ENCODE measurements at places on chromosomes 16 and 17.

DNA sequence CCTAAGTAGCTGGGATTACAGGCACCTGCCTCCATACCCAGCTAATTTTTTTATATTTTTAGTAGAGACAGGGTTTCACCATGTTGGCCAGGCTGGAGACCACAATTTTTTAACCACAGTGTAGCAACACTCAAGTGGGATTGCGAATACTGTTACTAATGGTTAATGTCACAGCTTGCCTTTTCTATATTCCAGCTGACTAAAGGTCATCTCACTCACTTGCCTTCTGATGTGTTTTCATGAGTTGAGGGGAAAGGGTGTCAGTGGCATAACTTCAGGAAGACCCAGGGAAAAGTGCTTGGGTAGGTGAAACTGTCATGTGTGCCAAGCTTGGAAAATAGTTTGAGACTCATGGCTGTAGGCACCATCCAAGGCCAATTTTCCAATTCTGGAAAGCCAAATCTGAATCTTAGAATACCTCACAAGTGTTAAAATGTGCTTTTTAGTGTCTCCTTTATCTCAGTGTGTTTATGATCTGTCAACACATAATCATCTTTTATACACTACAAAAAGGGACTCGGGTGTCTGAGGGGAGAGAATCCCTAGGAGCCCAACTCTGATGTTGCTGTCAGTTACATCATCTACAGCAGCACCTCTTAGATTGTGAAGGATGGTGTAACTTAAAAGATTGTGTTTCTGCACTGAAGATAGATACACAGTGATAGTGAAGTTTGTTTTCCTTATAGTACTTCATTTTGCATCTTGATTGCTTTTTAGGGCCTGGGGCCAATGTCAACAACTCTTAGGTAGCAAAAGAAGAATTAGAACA is 27.1 kb downstream of the OGFOD1 start:
- DNase-seq = no peak

DNA sequence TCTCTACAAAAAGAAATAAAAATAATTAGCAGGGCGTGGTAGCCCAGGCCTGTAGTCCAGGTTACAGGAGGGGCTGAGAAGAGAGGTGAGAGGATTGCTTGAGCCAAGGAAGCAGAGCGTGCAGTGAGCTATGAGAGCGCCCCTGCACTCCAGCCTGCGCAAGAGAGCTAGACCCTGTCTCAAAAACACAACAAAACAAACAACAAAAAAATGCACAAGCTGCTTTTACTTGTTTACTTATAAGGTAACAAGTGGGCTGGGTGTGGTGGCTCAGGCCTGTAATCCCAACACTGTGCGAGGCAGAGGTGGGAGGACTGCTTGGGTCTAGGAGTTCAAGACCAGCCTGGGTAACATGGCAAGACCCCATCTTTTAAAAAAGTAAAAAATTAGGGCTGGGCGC is 1.7 kb downstream of the CYTH1 start:
- no peak for DNase-seq

DNA sequence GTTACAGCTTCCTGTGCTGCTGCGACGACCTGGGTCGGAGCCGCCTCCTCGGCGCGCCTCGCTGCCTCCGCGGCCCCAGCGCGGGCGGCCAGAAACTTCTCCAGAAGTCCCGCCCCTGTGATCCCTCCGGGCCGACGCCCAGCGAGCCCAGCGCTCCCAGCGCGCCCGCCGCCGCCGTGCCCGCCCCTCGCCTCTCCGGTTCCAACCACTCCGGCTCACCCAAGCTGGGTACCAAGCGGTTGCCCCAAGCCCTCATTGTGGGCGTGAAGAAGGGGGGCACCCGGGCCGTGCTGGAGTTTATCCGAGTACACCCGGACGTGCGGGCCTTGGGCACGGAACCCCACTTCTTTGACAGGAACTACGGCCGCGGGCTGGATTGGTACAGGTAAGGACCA is 746 bp downstream of the HS3ST2 start:
- DNase-seq = no peak

GRCh38 chr17:42221886-42222745 is 27.8 kb upstream of the GHDC start:
- peak; percentile 31 for DNase-seq
